ENCODE measurements at places on chromosomes 12 and 14.

- peak overlapping the region; percentile 84 for H3K27ac ChIP-seq
- DNase-seq: no peak
- no peaks in the 10 kb centered on the region for H3K36me3 ChIP-seq
- peaks cover 11% of the 10 kb centered on the region for H3K4me1 ChIP-seq
Measured at GRCh38 chr12:7190268-7191055, 976 bp downstream of the PEX5 start.

DNA sequence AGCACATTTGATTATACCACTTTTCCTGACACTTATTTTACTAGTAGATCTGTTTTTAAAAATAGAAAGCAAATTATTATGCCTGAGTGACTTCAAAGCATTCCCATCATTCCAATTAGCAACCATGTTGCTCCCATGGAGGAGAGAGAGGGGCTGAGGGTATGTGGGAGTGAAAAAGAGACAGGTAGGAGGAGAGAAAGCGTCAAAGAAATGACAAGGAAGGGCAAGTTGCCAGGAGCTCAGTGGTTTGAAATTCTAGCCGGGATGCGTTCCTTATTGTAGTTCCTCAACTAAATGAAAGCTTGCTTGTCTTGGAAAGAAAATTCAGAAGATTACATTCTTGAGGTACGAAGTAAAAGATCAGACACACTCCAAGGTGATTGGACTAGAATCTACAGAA, 92.4 kb upstream of the PKP2 start:
- peaks cover 2% of the 10 kb centered on the region for H3K27me3 ChIP-seq
- no peak overlapping the region for H3K4me3 ChIP-seq
- DNase-seq: no peak
- no peaks in the 10 kb centered on the region for H3K36me3 ChIP-seq

DNA sequence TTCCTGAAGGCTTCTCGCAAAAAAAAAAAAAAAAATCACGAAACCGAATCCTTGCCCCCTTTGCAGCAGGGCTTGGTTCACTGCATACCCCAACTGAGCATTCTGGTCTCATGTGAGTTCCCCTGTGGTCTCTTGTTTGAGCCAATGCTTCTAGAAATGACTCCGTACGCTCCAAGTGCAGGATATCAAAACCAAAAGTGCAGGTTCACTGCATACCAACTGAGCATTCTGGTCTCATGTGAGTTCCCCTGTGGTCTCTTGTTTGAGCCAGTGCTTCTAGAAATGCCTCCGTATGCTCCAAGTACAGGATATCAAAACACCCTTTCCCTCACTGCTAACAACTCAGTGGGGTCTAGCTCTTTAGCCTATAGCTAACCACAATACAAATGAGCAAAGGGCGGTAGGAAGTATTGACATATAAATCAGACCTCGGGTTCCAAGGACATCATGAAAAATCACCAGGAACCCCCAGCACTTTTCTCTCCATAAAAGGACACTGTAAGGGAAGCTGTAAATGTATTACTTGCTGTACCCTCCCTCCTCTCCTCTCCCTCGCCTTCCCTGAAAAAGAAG, 206.3 kb upstream of the NOS1 start:
- H3K27ac ChIP-seq: no peak overlapping the region
- H3K4me3 ChIP-seq: no peak overlapping the region
- H3K4me1 ChIP-seq: peaks cover 5% of the 10 kb centered on the region
- H3K36me3 ChIP-seq: no peaks in the 10 kb centered on the region
- no peak for DNase-seq
- H3K27me3 ChIP-seq: no peaks in the 10 kb centered on the region

- DNase-seq: no peak
- no peaks in the 10 kb centered on the region for H3K27me3 ChIP-seq
- H3K27ac ChIP-seq: no peak overlapping the region
- no peak overlapping the region for H3K4me3 ChIP-seq
- no peaks in the 10 kb centered on the region for H3K36me3 ChIP-seq
Measured at GRCh38 chr14:84336433-84336832, 1193.5 kb upstream of the FLRT2 start.

DNA sequence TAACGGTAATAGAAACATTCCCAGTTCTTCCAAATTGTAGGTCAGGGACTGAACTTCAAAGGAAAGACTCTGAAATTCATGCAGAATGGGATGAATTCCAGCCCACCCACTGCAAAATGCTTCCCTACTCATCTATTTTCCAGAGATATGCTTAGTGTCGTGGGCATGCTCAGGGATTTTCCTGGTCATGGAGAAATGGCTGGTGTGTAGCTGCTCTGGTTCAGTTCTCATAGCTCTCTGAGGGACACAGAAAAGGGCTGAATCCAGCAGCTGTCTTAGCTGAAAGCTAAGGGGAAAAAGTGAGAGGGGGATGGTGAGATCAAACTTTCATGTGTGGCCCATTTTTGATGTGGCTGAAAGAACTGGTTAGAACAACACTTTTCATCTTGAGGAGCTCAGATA, 72.9 kb upstream of the KRAS start:
- DNase-seq: no peak
- no peak overlapping the region for H3K27ac ChIP-seq
- H3K4me1 ChIP-seq: no peaks in the 10 kb centered on the region
- no peak overlapping the region for H3K4me3 ChIP-seq
- H3K36me3 ChIP-seq: no peaks in the 10 kb centered on the region

DNA sequence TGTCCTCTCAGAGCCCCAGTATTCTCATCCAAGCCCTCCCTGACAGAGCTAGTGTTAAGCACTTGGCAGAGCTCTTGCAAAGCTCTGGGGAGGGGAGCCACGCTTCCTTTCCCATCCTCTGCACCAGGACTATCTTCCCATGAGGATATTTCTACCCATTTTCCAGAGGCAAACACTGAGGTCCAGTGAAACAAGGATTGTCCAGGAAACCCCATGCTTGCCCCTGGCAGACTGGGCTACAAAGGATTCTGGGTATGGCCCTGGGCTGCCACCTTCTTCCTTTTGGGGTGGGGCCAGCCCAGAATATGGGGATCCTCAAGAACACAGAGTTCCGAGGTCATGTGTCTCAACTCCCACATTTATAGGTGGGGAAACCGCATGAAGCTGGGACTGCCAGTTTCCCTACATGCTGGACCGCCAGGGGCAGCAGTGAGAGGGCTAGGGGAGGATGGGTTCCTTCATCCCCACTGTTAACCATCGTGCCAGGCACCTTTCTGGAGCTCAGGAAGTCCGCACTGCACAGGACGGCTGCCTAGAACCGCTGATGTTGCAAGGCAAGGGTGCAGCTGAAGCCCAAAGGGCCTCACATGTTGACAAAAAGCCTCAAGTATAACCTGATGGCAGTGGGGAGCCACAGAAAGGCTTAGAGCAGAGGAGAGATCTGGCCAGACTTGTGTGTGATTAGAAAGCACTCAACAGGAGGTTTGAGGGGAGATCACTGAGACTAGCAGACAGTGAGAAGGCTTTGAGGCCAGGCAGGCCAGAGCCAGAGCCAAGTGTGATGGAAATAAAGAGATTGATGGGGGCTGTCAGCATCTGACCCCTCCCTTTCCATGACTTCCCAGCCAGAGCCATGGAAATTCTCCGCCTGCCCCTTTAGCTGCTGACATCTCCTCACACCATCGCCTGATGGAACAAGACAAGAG, 5.5 kb upstream of the CCDC85C start:
- H3K36me3 ChIP-seq: no peaks in the 10 kb centered on the region
- no peak for DNase-seq
- H3K27me3 ChIP-seq: peaks cover 12% of the 10 kb centered on the region
- no peak overlapping the region for H3K4me3 ChIP-seq

DNA sequence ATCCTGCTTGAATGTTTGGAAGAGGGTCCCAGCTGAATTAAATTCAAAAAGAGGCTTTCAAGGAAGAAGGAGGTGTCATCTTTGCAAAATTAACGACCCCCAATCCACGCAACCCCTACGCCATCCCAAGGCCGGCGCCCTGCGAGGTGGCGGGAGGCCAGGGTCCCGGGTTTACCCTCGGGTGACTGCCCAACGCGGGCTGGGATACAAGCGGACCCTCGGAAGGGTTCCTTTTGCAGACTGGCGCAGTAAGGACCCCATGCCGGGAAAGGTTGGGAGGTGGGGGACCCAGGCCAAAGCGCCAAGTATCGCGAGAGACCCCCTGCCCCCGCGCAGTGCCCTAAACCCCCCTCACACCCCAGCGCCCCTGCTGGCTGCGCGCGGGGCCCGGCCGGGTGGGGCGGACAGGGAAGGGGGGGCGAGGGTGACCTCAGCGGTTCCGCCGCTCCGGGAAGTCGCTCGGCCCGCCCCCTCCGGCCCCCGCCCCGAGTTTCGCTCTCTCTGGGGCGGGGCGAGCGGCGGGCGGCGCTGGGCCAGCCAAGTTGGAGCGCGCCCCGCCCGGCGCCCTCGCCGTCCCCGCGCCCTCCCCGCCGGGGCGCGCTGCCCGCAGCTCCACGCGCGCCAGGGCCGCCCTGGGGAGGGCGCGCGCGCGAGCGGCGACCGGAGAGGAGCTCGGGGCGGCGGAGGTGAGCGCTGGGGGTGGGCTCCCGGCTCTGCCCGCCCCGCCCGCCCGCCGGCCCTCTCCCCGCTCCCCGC, 708 bp upstream of the ZBTB42 start:
- DNase-seq: peak; percentile 65
- peak overlapping the region; percentile 78 for H3K4me3 ChIP-seq
- H3K36me3 ChIP-seq: no peaks in the 10 kb centered on the region
- peaks cover 18% of the 10 kb centered on the region for H3K27me3 ChIP-seq

GRCh38 chr12:118065380-118065779, 4.4 kb upstream of the WSB2 start:
- H3K27me3 ChIP-seq: peaks cover 3% of the 10 kb centered on the region
- no peak overlapping the region for H3K27ac ChIP-seq
- no peak for DNase-seq
- no peaks in the 10 kb centered on the region for H3K36me3 ChIP-seq

GRCh38 chr12:88580051-88580871, at the start of gene KITLG:
Gene KITLG (minus strand): TSS chr12:88580471. CDS start chr12:88580278, 193 bp downstream.
- peak; percentile 79 for DNase-seq
- no peak within 1 kb of the TSS for H3K27ac ChIP-seq
- H3K27me3 ChIP-seq: peaks cover 5% of the 10 kb centered on the region
- no peaks in the 10 kb centered on the region for H3K4me1 ChIP-seq
